Activated CD8-positive, alpha-beta memory T cell treated with anti-CD3 and anti-CD28 coated beads, Interleukin-2, amount 10 ng/mL, durations not matched to agents 7 days and 5 days (primary cell): ENCODE measurements at places on chromosomes 13 and 19. TPM values are rescaled to one million over a fixed set of nuclear protein-coding genes. Genes with fewer than 3 reads are reported as not detected.

The MCEMP1 gene
- not detected for total RNA-seq

DNA sequence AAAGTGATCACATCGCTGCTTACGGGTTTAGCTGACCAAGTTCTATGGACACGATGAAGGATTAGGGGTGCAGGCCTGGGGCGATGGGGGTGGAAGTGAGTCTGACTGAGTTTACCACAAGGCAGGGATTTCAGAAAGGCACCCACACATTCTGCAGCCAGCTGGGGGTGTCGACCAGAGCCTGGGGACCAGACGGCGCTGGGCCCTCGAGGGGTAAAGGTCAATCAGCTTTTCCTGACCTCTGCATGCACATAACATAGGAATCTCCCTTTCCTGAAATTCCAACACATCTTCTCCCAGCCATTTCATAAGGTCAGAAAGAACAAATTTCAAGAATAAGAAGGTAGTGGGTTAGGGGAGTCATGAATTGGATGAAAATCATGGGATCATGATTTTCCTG lies 92.0 kb downstream of the ZNF536 start:
- no peak for DNase-seq

GRCh38 chr13:93328943-93329342 lies 102.3 kb downstream of the GPC6 start:
- DNase-seq: no peak

DNA sequence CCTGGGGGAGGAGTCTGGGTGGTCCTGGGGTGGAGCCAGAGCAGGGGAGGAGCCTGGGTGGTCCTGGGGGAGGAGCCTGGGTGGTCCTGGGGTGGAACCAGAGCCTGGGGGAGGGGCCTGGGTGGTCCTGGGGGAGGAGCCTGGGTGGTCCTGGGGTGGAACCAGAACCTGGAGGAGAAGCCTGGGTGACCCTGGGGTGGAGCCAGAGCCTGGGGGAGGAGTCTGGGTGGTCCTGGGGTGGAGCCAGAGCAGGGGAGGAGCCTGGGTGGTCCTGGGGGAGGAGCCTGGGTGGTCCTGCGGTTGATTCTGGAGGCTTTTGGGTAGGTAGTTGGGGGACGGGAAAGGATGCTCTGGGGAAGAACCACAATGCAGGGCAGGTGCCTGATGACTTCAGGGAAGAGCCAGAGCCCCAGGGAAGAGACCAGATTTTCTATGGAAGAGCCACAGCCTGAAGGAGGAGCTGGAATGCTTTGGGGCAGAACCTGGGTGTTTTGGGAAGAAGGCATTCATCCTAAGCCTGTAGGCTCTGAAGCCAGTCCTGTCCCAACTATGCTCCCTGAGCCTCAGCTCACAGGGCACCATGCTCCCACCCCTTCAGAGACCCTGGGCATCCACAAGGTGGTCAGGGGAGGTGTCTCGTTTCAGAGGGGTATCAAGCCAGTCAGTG lies 15.0 kb downstream of the MRPS12 start:
- no peak for DNase-seq

- no peak for DNase-seq
Observed at GRCh38 chr13:112346899-112347229, 29.3 kb upstream of the SPACA7 start.

The ANGPTL8 gene
- total RNA-seq: not detected

DNA sequence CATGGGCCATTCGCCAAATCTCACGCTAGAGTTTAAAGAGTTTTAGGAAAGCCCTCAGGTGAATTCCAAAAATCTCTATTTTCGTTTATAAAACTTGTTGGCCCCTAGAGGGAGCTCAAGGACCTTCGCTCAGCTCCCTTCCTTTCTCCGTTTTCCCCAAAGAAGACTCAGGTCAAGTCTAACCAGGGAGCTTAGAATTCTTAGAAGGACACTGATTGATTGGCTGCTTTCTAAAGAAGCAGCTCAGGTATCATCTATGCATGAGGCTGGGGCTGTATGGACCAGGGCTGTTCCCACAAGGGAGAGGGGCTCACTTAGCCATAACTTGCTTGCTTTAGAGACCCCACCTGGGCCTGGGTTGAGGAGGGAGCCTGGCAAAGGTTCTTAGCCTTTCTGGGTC lies 20.5 kb downstream of the DZIP1 start:
- no peak for DNase-seq

GRCh38 chr13:37878496-37878895 lies 8.9 kb upstream of the TRPC4 start:
- DNase-seq: no peak

DNA sequence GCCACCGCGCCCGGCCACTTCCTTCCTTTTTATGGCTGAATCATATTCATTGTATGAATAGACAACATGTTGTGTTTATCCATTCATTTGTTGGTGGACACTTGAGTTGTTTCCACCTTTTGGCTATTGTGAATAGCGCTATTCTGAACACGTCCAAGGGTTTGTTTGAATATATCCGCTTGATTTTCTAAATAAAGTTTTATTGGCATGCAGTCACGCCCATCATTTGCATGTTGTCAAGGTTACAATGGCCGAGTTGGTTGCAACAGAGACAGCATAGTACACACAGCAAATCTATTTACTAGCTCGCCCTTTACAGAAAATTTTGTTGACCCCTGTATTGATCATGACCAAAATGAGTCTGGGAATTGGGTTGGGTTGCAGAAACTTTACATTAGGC lies 43.5 kb downstream of the COLGALT1 start:
- no peak for DNase-seq

The PRR36 gene
- total RNA-seq: 0.06 TPM

- DNase-seq: peak; percentile 82
Observed at GRCh38 chr19:12796146-12797071, 5.1 kb downstream of the JUNB start.

- DNase-seq: no peak
Observed at GRCh38 chr13:97495678-97496077, 61.7 kb downstream of the RAP2A start.

The PCDH17 gene
- not detected for total RNA-seq

- DNase-seq: no peak
Observed at GRCh38 chr13:37587236-37587635, 11.3 kb downstream of the POSTN start.

- DNase-seq: no peak
Observed at GRCh38 chr13:67273001-67273400, 42.9 kb upstream of the PCDH9 start.

- peak; percentile 74 for DNase-seq
Observed at GRCh38 chr19:17076543-17076991, 990 bp downstream of the MYO9B start.

GRCh38 chr19:45793876-45794275 lies 1.2 kb upstream of the DMWD start:
- no peak for DNase-seq

The LILRB1 gene
- total RNA-seq: 3.0 TPM

The TMC4 gene
- 1.3 TPM for total RNA-seq

DNA sequence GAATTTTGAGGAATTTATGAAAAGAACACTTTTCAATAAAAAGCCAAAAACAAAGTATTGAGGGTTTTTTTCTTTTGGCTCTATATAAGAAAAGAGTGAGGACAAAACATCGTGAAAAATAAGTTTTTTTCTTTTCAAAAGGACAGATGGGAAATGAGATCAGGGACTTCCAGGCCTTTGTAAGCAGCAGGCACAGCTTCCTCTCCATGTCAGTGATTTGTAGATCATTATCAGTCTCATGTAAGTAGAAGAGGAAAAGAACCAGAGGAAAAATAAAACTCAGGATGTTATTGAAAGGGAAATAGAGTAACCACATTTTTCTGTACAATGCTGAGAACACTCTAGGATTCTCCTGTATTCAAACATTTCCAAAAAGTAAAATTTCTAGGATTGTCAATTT lies 29.9 kb downstream of the DOCK9 start:
- DNase-seq: no peak

GRCh38 chr19:4474514-4475022 lies 2.5 kb downstream of the HDGFL2 start:
- no peak for DNase-seq

DNA sequence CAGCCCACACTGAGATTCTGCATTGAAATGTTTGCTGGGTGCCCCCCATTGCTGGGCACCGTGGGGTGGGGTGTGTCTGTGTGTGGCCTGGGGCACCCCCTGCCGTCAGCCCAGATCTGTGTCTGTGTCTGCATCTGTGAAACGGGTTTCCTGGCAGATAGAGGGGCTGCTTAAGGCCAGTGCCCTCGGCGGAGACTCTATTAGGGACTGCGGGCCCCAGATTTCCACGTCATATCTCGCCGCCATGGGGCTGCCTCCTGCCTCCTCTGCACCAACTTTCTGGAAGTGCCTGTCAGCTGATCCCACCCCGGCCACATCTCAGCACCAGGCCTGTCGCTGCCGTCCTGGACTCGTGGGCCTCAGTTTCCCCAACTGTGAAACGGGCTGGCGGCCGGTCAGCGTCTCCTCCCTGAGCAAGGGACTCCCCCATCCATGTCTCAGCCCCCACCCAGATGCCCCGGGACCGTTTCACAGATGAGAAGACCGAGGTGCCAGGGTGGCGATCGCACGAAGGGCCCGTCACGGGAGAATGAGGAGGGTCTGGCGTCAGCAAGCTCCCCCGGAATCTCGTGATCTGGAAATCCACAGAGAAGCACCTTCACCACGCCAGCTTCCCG lies 21.4 kb downstream of the ARID3A start:
- no peak for DNase-seq

- DNase-seq: no peak
Observed at GRCh38 chr13:95067303-95067702, 233.9 kb downstream of the ABCC4 start.

The SIRT6 gene
- 37.8 TPM for total RNA-seq

The LRRC8E gene
- not detected for total RNA-seq

The KLF12 gene
- 15.6 TPM for total RNA-seq

The CPB2 gene
- total RNA-seq: not detected

DNA sequence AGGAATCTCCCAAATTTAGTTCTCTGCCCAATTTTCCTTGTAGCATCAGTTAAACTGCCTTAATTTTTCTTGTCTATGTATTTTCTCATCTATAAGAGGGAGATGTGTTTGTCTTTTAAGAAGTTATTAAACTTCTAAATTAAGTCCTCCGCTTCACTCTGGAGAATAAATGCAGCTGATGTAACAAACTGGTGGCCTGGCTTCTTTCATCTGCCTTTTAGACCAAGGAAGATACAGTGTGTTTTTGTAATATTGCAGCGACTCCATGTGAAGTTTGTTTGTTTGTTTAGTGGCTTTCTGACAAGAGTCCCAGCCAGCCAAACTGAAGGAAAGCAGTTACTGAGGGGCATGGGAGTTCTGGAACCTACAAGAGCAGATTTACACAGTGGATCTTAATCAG lies 56.4 kb downstream of the KLF12 start:
- DNase-seq: no peak

DNA sequence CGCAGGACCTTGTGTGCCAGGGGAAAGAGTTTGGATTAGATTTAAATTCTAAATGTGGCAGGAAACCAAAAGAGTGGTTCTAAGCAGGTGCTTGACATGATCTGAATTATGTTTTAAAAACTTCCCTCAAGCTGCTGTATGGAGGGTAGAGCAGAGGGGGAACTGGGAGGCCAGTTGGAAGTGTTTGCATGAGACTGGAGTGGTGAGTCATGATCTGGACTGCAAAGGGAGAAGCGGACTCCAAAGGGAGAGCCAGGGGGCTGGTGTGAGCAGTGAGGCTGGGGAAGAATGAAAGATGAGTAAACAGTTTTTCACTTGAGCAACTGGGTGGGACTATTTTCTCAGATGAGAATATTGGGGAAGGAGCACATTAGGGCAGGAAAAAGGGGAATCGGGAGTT lies 206.1 kb downstream of the DNAJC15 start:
- DNase-seq: no peak

- DNase-seq: no peak
Observed at GRCh38 chr13:49759503-49759902, 33.0 kb downstream of the KPNA3 start.

DNA sequence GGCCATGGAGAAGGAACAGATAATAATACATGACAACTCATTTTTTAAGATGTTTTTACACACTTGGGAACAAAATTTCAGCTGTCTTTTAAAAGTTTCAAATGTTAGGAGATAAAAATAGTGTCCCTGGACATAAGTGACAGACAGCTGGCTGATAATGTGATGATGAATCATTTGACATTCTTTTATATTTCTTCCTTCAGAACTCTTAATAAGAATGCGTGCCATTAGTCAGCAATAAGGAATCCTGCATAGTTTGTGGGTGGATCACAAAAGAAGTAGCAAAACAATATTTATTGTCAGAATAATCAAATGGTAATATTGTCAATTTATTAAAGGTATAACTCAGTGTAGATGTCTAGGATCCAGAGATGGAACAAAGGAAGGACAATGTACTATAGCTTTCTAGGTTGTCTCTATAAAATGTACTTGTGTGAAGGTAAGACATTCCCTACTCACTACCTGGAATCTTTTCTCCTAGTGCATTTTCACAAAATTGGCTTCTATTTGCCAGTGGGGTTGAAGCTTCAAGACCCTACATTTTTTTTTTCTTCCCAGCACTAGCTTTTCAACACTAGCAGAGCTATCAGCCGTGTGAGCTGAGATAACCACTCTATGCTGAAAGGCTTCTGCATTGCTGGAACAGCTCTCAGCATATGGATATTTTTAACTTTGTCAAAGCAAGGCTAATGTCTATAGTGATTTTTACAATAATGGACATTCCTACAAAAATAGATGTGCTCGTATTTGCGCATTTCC lies 175.6 kb upstream of the SLITRK6 start:
- DNase-seq: no peak

The ZNF547 gene
- 3.5 TPM for total RNA-seq

GRCh38 chr19:16581145-16581970 lies 9.1 kb upstream of the SLC35E1 start:
- no peak for DNase-seq

- peak; percentile 44 for DNase-seq
Observed at GRCh38 chr13:43664700-43665191, 122.0 kb downstream of the ENOX1 start.

GRCh38 chr13:71030784-71031183 lies 836.2 kb downstream of the DACH1 start:
- DNase-seq: no peak

- no peak for DNase-seq
Observed at GRCh38 chr19:12098040-12098439, 33.5 kb downstream of the ZNF844 start.

GRCh38 chr19:46298479-46299003 lies 1.7 kb downstream of the HIF3A start:
- DNase-seq: no peak

DNA sequence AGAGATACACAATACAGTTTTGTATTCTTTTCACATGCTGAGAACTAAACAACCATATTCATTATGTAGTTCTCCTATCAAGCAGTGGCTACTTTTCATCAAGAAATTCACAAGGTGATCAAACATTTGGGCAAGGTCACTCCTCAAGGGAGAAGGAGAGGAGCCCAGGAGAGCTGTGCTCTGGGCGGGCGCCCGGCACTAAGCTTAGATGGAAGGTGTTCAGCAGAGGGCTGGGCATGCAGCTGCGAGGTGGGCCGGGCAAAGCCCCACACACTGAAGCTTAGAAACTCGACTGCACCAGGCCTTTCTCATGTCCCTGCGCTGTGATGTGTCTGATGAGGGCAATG lies 30.4 kb upstream of the SPACA7 start:
- DNase-seq: no peak

The TMEM190 gene
- not detected for total RNA-seq

DNA sequence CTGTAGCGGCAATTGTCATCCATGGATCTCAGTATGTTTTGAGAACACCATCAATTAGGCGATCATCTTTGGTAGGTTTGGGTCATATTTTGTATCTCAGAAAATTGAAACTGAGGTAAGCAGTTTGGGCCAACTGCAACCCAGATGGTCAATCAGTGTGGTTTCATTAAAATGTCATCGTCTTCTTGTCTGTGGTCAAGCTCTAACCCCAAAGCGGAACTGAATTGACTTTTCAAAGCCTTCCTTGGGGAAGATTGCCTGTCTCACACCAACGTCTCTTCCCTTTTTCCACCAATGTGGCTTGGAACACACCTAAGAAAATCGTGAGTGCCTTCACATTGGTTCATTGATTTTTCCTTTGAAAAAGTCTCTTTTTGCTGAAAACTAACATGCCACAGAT lies 56.3 kb upstream of the UBAC2 start:
- DNase-seq: no peak
